ENCODE measurements at places on chromosomes 12 and 14.

- no peak for DNase-seq
Measured at GRCh38 chr12:66500841-66501240, 178.0 kb downstream of the GRIP1 start.

GRCh38 chr12:26611598-26611997 lies 221.4 kb downstream of the ITPR2 start:
- DNase-seq: no peak

- no peak for DNase-seq
Measured at GRCh38 chr12:4448943-4449850, 3.6 kb upstream of the FGF6 start.

GRCh38 chr14:41167040-41167439 lies 439.6 kb upstream of the LRFN5 start:
- no peak for DNase-seq

DNA sequence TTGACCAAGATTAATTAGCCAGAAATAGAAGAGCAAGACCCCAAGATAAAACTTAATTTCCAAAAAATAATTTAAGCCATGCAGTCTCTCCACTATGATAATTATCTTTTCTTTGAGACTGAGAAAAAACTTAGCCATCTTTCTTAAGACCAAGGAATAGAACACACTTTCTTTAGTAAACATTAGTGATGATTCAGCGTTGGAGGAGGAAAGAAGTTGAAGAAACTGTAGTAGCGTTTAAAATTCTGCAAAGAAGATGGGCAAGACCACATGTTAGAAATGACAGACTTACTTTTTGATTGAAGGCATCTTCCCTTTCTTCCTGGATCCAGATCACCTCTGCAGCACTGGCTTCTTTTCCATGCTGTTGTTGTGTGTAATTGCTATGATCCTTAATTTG lies 124.8 kb upstream of the RASSF8 start:
- no peak for DNase-seq
